ENCODE measurements at places on chromosomes 12 and 14.
A peak's percentile ranks its signal among the peaks of the same experiment; 100 is the strongest.

DNA sequence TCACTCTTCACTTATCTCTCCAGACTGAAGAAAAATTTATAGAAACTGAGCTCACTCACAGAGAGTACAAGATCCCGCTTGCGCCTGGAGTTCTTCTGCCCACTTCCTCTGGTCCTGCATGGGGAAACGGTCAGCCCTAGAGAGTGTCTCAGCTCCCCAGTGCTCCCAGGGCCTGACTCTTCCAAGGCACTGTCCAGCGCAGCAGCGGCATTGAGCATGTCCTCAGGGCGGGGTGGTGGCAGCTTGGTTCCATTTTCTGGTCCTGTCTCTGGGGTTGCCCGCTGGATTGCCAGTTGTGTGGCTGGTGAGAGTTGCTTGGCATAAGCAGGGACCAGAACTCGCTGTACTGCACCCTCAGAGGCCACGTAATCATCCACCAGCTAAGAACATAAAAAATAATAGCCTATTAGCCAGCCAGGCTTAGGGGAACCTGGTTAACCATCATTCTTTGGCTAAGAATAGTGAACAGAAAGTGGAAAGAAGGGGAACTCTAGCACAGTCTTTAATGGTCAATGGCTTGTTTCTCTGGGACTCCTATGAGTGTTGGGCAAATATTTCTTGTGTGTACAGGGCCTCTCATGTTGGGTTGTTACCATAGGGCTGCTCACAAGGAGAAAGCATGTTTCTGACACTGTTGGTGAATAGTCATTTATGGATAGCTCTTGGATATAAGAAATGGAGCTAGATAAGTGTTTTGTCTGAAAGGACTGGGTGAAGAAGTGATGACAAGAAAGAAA lies 13.7 kb upstream of the AJUBA start:
- DNase-seq, result no peak

- DNase-seq, result peak; percentile 65
These were observed 89.3 kb downstream of the OSBPL8 start for GRCh38 chr12:76470028-76470939.

- DNase-seq, result no peak
These were observed 6.4 kb downstream of the TMEM121 start for GRCh38 chr14:105532735-105533141.

GRCh38 chr12:18923721-18924120 lies 185.8 kb downstream of the CAPZA3 start:
- no peak for DNase-seq

GRCh38 chr12:56601503-56601902 lies 28.6 kb downstream of the BAZ2A start:
- no peak for DNase-seq

DNA sequence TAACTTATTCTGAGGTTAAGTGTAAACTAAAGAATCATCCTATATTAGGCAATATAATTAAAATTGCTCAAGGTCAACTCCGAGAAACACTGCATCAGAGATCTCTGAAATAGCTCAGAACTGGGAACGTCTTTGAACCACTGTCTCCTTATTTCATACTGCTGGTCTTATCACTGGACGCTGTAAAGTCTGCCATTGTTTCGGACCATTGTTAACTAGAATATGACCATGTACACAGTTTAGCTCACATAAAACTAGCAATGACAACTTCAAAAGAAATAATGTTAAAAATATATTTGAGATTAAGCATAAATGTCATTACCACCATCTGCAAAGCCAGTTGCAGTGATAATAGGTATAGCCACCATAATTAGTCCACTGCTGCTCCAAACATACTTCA lies 2.9 kb downstream of the ABCD2 start:
- DNase-seq, result no peak

DNA sequence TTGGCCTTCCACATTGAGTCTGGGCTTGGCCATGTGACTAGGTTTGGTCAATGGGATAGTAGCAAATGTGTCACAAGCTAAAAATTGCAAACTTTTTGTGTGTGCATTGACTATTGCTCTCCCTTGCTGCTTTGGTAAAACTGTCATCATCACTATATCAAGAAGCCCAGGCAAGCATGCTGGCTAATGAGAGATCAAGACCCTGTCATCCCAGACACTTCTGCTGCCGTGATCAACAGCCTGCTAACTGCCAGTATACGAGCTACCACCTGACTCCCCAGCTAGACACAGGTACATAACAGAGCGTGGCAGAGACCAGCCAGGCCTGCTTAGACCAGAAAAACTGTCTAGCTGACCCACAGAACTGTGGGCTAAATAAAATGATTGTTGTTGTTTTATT lies 456.7 kb upstream of the DCN start:
- DNase-seq, result no peak

GRCh38 chr12:10716277-10716676 lies 6.8 kb downstream of the YBX3 start:
- DNase-seq, result no peak

- no peak for DNase-seq
These were observed 46.7 kb downstream of the PSMA6 start for GRCh38 chr14:35338731-35339405.

DNA sequence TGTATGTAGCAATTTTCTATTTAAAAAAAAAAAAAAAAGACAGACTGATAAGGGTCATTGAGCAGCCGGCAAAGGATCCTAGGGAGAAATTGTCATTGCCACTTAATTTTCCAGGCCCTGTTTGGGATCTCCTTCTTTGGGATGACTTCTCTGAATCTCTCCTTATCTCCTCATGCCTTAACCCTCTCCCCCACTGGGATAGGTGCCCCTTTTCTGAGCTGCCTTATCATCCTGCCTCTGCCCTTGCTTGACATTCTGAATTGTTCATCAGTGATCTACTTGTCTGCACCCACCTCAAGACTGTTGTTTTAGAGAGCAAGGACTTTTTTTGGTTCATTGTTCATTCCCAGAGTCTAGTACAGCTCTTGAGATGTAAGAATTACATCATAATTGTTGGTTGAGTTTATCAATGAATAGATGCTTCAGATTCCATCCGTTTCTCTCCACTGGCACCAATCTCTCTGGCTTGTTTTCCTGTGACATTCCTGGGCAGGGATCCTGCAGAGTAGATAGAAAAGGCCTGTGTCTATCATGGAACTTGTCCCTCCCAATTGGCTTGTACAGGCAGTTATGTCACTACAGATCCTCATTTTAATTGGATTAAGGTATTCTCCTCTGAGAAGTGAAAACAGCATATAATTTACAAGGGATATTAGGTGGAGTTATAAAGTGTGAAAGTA lies 42.6 kb downstream of the SOCS2 start:
- DNase-seq, result no peak

DNA sequence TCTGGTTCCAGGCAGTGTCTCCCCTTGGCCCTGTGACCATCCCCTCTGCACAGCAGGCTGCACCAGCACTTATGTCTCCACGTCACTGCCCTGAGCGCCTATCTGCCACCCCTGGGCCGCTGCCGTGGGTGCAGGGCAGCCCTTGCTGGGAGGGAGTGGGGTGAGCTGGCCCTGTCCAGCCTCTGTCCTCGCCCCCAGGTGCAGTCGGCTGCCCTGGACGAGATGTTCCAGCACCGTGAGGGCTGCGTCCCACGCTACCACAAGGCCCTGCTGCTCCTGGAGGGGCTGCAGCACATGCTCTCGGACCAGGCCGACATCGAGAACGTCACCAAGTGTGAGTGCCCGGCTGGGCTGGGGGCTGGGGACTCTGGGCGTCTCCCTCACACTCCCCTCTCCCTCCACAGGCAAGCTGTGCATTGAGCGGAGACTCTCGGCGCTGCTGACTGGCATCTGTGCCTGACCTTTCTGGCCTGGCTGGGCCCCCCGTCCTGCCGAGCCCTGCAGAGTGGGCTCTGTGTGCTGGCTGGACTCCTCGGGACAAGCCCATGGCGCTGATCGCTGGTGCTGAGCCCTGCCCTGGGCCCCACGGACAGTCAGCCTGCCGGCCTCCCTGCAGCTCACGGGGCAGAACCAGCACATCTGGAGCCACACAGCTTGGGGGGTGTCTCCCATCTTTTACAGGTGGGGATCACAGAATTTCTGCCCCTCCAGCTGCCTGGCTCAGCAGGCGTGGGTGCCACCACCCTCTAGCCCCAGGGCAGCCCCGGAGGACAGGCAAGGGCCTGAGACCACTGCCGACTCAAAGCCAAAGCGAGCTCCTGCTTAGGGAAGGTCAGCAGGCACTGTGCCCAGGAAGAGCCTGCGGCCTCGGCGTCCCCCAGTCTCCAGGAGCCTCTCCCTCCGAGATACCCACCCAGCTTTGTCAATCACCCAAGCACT lies 7.9 kb upstream of the PUS1 start:
- no peak for DNase-seq

DNA sequence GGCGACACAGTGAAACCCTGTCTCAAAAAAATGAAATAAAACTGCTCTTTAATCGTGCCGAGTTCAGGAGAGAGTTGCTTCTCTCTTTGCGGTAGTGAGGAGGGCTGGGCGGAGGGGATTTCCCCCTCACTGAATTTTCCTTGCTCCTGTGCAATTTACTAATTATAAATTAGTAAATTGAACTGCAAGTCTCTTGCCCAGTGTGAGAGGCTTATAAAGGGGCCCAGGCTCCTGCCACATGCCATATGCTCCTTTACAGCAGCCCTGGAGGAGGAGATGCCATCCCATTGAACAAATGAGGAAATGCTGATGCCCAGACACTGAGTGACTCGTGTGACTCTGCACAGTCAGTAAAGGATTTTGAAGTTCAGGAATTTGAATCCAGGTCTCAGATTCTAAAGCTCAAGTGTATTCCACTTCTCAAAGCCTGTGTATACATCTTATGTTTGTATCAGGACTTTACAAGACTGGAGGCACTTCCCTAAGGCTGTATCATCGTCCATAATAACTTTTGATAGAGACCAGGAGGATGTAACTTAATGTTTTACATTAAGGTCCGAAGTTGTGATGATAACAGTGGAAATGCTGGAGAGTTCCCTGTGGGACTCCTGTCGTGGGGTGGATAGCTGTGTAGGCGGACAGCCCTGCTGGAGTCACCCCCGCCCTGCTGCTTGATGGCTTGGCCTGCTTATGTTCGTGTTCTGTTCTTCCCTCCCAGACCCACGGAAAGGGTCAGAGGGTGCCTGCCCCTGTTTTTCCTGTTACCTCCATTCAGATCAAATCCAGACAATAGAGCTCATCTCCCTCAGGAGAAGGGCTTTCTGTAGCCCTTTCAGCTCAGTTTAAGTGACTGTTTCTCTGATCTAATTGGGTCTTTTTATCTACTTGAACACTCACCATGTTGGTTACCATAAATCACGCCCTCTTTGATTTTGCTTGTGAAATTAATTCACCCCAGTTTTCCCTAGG lies 13.9 kb downstream of the PELI2 start:
- no peak for DNase-seq

GRCh38 chr14:68810173-68811153 lies 17.6 kb upstream of the ZFP36L1 start:
- DNase-seq, result no peak

DNA sequence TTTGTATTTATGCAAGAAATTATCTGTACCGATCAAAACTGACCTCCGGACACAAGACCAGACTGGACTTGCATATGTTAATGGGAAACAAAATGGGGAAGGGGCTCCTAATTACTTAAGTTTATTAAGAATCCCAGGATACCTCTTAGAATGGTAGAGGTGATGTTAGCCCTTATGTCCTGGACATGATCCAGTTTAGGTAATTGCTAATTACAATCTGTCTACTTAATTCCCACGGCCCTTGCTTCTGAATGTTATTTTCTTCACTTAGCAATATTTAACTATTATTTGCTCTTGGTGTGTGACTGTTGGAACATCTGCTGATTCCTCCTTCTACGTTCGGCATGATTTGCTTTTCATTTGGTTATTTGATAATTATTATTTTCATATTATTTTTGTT lies 644.0 kb downstream of the DIO2 start:
- DNase-seq, result no peak

- DNase-seq, result no peak
These were observed 16.1 kb downstream of the UBC start for GRCh38 chr12:124898200-124898922.

GRCh38 chr12:57842342-57843294 lies 3.9 kb downstream of the CTDSP2 start:
- no peak for DNase-seq

DNA sequence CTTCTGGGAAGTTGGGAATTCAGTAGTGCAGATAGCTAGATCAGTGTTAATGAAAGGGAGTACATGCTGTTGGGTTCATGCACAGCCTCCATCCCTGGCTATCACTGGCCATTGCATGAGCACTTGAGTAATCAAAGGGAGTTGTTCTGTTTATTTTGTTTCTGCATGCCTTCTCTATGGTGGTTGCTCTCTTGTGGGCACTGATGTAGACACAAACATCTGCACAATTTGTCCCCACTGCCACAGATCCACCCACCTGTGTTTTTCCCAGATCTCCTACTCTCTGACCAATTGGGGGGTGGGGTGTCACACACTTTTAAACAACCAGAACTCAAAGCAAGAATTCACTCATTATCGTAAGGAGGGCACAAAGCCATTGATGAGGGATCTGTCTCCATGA lies 89.7 kb upstream of the DHRS4 start:
- no peak for DNase-seq

All from smooth muscle cell of the brain vasculature (primary cell).